ENCODE measurements at places on chromosomes 13 and 19.

DNA sequence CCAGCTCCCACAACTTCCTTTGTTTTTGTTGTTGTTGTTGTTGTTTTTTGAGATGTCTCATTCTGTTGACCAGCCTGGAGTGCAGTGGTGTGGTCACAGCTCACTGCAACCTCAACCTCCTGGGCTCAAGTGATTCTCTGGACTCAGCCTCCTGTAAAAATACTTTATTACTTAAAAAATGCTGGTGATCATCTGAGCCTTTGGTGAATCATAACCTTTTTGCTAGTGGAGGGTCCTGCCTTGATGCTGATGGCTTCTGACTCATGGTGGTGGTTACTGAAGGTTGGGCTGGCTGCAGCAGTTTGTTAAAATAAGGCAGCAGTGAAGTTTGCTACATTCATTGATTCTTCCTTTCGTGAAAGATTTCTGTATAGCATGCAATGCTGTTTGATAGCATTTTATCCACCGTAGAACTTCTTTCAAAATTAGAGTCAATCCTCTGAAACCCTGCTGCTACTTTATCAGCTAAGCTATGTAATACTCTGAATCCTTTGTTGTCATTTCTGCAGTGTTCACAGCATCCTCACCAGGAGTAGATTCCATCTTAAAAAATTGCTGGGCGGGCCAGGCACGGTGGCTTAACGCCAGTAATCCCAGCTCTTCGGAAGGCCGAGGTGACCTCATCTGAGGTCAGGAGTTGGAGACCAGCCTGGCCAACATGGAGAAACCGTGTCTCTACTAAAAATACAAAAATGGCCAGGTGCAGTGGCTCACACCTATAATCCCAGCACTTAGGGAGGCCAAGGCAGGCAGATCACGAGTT is 18.0 kb downstream of the ARHGAP35 start:
- DNase-seq: no peak

DNA sequence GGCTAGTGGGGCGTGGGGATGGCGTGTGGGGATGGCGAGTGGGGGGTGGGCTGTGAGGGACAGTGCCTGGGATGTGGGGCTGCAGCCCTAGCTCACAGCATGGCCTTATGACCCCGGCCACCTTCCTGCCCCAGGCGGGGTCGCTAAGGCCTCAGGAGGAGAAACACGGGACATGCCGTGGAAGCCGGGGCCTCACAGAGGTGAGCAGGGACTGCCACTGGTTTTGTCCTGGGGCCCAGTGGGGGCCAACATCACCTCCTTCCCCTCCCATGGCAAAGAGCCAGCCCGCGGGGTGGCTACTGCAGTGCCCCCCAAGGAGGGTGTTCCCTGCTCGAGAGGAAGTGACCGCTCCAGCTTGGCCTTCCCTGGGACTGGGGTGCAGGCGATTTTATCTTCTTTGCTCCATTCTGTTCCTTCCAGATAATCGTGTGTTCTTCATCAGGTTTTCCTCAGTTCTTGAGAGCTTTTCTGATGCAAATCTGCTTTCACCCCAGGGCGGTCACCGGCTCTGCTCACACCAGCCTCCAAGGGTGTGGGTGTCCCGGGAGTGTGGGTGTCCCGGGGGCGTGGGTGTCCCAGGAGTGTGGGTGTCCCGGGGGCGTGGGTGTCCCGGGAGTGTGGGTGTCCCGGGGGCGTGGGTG is 1.2 kb downstream of the F7 start:
- DNase-seq: no peak

DNA sequence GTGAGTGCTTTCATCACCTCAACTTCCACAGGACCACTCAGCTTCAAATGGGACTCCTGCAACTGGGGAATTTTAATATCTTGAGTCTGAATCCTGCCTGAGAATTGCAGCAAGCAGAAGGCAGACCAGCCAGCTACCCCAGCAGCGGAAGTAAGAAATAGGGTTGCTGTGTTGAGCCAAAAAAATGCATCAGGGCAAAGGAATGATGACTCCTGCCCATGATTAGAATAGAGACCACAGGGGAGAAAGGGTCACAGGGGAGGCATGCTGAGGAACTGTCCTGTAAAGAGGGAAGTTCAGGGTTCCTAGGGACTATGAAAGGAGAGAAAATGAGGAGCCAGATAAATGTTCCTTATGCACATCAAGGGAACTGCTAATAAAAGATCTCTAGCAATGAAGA is 370.2 kb downstream of the KCTD12 start:
- DNase-seq: no peak

- DNase-seq: no peak
Measured at GRCh38 chr13:83633746-83634145, 248.5 kb downstream of the SLITRK1 start.

- DNase-seq: no peak
Measured at GRCh38 chr19:38032151-38032550, 125.1 kb downstream of the SIPA1L3 start.

DNA sequence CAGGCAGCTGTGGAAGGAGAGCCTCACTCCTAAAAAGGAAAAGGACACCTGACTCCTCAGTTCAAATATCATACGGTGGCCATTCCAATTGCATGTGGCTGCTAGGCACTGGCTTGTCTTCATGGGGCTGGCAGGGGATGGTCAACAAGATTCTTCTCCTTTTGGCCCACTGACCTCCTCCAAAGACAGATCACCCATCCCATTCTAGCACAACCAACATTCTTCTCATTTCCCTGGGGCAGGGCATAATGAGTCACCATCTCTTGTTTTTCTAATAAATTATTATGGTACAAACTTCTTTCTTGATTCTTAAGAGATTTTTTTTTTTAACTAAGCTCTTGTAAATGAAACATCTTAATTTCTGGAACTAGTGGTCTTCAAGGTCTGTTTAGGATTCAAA is 136.7 kb upstream of the NBEA start:
- DNase-seq: no peak

DNA sequence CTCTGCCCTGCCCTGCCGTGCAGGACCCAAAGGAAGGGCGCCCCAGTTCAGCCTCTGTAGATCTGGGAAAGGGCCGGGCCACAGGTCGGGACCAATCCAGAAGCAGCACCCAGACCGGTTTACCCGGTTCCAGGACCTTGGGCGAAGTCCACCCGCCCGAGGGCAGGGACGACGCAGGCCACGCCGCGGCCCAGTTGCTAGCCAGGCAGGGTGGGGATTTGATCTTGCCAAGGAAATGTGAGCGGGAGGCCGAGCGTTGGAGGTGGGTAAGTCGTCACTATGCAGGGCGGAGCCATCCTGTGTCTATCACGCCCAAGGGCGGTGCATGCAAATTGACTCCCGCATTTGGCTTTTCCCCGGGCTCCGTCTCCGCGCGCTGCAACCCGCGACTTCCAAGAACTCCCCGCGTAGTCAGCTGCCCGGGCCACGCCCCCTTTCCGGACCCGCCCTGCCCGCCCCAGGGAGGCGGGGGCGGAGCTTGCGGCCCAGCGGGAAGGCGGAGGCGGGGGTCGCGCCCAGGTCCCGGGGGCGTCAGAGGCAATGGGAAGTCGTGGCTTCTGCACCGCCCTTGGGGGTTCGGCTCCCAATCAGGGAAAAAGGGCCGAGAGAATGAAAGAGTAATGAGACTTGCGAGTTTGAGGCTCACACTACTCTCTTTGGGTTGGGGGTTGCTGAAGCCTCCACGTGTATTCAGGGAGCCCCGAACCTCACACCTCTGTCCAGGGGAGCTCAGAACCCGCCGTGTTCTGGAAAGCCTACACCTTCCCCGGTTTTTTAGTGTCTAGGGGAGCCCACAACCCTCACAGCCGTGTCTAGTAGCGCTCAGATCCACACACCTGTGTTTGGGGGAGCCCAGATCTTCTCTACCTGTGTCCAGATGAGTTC is 12.8 kb downstream of the IER2 start:
- peak; percentile 76 for DNase-seq

- DNase-seq: no peak
Measured at GRCh38 chr19:13082192-13083007, 20.3 kb downstream of the LYL1 start.

DNA sequence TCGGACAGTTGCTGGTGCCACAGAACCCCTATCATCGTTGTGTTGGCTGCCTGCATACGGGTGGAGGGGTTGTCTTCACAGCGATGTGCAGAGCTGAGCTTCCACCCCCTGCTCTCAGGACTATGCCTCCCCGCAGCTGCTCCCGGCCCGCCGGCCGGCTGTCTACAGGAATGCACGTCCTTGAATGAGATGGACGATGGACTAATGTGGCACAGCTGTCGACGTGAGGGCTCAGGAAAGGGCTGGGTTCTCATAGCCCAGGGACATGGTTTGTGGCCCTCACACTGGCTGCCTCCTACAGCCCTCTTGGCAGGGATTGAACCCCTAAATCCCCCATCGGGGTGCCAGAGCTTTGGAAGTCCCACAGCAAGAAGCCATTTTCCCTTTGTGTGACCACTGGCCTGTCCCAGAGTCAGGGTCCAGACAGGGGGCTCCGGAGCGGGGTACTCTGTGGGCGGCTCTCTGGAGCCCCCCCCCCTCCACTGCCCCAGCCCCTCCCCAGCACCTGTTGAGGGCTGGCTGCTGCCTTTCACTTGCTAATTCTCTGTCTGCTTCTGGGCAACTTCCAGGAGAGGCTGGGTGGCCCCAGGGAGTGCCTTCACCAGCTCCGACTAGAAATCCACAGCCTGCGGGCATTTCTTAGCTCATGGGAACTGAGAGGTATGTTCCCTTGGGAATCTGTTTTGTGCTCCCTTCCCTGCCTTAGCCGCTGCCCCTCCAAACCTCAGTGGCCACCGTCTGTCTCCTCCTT is 40.2 kb downstream of the TSSK6 start:
- no peak for DNase-seq

GRCh38 chr13:64074971-64075474 is 2659.4 kb upstream of the PCDH20 start:
- DNase-seq: no peak

DNA sequence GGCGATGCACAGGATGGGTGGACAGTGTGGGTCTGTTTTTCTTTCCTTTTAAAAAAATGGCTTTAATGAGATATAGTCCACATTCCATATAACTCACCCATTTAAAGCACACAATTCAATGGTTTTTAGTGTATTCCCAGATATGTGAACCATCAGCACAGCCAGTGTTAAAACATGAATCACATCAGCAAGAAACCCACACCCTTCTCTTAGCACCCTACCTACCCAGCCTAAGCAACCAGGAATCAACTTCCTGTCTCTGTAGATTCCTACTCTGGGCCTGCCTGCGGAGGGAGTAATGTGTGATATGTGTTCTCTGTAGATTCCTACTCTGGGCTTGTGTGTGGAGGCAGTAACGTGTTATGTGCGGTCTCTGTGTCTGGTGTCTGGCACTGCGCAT is 11.9 kb downstream of the TMEM255B start:
- DNase-seq: no peak

DNA sequence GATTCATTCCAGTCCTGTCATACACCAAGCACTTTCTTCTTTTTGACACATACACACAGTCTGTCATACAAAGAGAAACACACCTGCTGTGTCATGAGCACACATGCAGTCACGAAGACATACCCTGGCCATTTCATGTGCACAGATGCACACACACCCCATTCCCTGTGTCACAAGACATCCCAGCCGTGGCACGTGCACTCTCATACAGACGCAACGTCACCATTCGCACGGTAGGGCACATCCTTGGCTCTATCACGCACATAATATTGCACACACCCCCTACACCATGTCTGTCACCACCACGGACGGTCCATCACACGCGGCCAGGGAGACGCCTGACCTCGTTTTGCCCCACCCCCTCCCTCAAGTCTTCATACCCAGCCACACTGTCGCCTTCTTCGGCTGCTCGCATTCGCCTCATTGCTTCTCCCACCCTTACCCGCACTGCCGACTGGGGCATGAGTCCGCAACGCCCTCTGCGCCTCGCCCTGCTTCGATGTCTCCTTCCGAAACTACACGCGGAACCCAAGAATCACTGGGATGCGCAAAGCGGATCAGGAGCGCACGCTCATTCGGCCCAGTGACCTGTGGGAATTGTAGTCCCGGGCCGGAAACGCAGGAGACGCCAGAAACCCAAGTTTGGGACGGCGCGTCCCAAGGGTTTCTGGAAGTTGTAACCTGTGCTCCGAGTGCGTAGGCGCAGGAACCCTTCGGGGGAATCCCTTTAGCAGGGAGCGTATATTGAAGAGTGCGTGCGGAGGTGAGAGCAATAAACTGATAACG is 6.8 kb upstream of the ZNF283 start:
- DNase-seq: no peak

- DNase-seq: no peak
Measured at GRCh38 chr13:25046985-25047511, 48.9 kb upstream of the PABPC3 start.

DNA sequence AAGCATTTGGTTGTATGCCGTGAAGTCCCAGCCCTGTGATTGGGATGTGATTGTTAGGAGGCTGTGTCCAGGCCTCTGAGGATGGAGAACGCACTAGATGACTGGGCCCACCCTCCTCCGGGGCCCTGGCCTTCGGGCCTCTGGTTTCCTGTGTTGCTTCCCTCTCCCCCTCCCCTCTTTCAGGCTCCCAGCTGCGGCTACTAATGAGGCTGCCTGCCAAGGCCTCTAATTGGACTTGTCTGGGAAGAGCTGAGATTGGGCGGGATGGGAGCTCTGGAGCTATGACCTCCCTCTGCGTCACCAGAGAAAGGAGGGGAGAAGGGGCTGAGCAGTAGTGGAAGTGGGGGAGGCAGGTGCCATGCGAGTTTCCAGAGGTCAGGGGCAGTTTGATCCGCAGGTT is 9.9 kb downstream of the PTH2 start:
- DNase-seq: no peak

DNA sequence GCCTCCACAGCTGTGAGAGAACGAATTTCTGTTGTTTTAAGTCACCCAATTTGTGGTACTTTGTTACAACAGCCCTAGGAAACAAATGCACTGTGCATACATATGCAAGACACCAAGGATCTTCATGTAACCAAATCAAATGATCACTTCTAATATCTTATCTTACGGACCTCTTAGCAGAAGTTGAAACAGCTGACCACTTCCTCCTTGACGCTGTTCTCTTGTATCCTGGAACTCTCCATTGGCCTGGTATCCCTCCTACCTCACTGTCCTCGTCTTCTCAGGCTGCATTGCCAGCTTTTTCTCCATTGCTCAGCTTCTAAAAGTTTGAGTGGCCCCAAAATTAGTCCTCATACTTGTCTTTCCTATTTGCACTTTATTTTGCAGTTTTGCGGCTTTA is 200.4 kb downstream of the DLEU7 start:
- no peak for DNase-seq

DNA sequence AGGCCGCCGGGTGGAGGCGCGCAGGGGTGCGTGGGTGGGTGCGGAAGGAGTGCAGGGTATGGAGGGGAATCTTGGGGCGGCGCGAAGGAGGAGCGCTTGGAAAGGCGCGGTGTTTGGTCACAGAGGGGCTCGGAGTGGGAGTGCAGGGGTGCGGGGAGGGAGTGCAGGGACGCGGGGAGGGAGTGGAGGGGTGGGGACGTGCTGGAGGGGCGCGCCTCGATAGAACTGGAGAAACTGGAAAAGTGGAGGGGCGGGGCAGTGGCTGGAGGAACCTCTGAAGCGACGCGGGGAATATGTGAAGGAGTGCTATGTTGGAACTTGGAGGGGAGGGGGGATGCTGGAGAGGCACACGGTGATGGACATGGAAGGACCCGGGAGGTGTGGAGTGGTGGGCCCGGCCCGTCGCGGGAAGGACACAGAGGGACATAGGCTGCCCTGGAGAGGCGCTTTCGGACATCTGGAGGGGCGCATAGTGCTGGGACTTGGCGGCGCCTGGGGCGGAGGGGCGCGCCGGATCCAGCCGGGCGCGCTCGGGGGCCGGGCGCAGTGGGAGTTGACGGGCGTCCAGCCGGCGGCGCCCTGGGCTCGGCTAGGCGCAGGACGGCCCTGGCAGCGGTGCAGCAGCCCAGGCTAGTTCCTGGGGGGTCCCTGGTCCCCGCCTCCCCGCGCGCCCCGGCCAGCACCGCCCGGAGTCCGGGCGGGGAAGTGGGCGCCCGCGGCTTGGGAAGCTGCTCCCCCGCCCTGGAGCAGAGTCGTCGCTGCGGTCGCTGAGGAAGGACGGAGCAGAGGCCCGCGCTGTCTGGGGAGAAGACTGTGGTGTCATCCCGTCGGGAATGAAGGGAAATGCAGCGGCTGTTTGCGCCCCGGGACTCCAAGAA is 20.8 kb upstream of the SGCG start:
- no peak for DNase-seq
